ENCODE measurements at places on chromosomes 6 and 20.

GRCh38 chr6:8335381-8335780, 100.0 kb downstream of the SLC35B3 start:
- no peak for DNase-seq

DNA sequence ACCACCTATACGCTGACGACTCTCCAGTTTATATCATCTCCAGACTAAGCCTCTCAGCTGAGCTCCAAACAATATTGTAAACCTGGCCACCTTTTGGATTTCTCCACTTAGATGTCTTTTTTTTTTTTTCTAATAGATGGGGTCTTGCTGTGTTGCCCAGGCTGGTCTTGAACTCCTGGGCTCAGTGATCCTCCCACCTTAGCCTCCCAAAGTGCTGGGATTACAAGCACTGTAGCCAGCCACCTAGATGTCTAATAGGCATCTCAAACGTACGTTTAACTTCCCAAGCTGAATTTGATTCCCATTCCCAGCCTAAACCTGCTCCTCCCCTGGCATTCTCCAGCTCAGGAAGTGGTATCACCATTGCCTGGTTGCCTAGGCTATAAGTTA, 5.2 kb downstream of the DDR1 start:
- no peak for DNase-seq

DNA sequence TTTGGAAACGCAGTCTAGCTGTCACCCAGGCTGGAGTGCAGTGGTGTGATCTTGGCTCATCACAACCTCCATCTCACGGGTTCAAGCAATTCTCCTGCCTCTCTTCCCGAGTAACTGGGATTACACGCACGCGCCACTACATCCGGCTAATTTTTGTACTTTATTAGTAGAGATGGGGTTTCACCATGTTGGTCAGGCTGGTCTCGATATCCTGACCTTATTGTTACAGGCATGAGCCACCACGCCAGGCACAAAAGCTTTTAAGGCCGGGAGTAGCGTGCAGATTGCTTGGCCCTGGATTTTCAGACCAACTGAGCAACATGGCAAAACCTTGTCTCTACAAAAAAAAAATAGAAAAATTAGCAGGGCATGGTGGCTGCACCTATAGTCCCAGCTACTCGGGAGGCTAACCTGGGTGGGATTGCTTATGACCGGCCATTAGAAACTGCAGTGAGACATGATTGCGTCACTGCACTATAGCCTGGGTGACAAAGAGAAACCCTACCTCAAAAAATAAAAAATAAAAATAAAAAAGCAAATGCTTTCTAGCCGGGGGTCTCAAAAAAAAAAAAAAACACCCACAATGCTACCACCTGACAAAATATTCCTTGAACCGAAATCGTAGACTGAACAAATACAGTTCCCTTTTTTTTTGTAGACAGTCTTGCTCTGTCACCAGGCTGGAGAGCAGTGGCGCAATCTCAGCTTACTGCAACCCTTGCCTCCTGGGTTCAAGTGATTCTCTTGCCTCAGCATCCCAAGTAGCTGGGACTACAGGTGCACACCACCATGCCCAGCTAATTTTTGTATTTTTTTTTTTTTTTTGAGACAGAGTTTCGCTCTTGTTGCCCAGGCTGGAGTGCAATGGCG, 15.0 kb downstream of the RBM39 start:
- no peak for DNase-seq

- no peak for DNase-seq
These were observed 18.0 kb upstream of the GSTA3 start for GRCh38 chr6:52927451-52927850.

DNA sequence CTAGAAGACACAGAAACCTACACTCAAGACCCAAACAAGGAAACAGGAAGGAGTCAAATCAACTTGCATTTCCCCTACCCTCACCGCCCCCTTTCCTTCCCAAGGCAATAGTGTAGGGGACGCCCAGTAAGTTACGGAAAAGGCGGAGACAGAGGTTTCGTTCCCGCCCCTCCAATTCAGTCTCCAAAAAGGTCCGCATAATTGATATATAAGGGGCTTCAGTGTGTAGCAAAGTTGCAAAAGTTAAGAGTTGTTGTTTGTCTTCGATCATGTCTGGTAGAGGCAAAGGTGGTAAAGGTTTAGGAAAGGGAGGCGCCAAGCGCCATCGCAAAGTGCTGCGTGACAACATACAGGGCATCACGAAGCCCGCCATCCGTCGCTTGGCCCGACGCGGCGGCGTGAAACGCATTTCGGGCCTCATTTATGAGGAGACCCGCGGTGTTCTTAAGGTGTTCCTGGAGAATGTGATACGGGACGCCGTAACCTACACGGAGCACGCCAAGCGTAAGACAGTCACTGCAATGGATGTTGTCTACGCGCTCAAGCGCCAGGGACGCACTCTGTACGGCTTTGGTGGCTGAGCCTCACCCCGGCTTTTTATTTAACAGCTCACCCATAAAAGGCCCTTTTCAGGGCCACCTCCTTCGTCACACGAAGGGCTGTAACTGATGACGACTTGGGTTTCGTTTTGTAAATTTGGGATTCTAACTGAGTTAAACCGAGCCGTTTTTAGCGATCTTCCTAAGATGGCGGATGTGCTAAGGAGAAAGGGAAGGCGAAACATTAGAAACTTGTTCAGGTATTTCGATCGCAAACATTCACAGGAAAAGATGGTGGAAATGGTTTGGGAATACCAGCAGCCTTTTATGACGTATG, 124.6 kb upstream of the BTN3A2 start:
- peak; percentile 32 for DNase-seq

GRCh38 chr6:56065408-56065807, 182.0 kb downstream of the COL21A1 start:
- DNase-seq, result no peak

DNA sequence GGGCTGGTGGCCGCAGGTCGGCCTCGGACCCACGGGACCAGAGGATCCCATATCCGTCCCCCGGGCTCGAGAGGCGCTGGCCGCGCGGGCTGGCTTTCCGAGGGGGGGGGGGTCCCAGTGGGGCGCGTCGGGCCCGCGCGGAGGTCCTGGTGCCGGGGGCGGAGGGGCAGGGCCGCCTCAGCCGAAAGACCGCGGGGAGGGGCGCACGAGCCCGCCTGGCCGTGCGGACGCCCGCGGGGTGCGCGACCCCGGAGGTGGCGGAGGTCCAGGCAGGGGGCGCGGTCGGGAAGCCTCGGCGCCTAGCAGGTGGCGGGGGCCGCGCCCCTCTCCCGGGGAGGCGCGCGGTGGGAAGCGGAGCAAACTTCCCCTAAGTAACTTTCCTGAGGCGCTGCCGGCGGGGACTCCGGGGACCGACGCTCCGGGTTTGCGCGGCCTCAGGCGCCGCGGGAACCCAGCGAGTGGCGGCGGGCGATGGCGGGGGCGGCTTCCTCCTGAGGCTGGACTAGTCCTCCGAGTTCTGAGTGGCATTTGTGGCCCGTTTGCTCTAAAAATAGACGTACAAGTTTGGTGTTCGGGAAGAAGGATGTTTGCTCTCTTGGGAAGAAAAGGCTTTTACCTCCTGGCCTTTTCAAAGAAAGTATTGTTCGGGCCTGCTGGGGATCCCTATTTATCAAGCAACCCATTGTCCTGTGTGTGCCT, 26.5 kb upstream of the BTBD3 start:
- no peak for DNase-seq

- no peak for DNase-seq
These were observed 29.9 kb upstream of the PRDM1 start for GRCh38 chr6:106056060-106056745.

DNA sequence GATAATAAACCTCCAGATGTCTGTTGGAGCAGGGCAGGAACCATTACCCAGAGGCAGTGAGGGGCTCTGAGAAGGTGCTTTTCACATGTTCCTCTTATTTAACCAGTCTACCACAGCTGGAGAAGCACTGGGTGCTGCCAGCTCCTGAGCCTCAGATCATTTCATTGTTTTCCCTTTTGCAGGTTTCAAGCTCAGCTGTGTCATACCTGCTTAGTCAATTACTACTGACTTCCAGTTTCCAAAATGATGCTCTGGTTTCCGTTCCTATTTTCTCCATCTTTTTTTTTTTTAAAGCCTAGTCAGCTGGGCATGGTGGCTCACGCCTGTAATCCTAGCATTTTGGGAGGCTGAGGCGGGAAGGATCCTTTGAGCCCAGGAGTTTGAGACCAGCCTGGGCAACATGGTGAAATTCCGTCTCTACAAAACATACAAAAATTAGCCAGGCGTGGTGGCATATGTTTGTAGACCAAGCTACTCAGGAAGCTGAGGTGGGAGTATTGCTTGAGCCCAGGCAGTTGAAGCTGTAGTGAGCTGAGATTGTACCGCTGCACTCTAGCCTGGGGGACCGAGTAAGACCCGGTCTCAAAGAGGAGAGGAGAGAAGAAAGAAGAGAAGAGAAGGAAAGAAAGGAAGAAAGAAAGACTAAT, 6.7 kb downstream of the FLOT1 start:
- DNase-seq, result no peak

DNA sequence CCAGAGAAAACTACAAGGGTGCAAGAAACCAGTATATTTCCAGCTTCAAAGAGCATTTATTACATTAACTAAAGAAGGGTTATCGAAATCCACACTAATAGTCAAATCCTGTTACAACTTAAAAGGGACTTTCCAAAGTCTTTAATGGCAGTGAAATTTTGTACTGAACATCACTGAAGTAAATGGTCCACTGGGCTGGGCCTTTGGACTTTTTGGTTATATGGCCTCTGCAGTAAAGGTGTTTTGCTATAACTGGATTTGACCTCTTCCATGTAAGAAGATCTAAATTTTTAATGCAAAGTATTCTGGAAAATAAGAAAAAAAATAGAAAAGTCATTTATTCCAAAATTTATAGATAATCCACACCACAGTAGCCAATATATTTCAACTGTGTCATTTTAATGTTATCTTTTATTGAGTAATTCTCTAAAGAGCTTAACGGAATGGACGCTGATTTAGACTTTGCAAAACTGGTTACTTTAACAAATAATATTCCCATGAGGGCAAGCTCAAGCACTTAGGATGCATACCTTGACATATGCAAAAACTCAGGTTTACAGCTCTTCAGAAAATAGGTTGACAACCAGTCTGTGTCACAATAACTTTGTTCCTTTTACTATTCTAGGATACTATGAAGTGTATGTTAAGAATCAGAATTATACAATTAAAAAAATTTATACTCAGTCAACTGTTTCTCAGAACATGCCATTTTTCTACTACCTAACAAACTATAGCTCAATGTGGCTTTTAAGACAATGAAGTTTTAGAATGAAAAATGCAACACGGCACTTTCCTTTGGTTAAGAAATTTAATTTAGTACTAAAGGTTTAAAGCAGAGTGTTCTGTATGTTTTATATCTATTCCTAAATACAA, 7.0 kb downstream of the RBM39 start:
- no peak for DNase-seq

DNA sequence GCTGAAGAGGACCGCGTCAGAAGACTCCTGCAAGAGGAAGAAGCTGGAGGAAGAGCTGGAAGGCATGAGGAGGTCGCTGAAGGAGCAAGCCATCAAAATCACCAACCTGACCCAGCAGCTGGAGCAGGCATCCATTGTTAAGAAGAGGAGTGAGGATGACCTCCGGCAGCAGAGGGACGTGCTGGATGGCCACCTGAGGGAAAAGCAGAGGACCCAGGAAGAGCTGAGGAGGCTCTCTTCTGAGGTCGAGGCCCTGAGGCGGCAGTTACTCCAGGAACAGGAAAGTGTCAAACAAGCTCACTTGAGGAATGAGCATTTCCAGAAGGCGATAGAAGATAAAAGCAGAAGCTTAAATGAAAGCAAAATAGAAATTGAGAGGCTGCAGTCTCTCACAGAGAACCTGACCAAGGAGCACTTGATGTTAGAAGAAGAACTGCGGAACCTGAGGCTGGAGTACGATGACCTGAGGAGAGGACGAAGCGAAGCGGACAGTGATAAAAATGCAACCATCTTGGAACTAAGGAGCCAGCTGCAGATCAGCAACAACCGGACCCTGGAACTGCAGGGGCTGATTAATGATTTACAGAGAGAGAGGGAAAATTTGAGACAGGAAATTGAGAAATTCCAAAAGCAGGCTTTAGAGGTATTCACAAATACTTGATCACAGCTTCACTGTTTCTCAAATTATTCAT, 8.9 kb upstream of the SNRNP48 start:
- no peak for DNase-seq

- no peak for DNase-seq
These were observed 795 bp downstream of the MMP24OS start for GRCh38 chr20:35277127-35277526.

GRCh38 chr6:40611912-40612311, 24.7 kb upstream of the LRFN2 start:
- DNase-seq, result no peak

- peak; percentile 52 for DNase-seq
These were observed 338 bp downstream of the UTRN start for GRCh38 chr6:144285548-144285797.

DNA sequence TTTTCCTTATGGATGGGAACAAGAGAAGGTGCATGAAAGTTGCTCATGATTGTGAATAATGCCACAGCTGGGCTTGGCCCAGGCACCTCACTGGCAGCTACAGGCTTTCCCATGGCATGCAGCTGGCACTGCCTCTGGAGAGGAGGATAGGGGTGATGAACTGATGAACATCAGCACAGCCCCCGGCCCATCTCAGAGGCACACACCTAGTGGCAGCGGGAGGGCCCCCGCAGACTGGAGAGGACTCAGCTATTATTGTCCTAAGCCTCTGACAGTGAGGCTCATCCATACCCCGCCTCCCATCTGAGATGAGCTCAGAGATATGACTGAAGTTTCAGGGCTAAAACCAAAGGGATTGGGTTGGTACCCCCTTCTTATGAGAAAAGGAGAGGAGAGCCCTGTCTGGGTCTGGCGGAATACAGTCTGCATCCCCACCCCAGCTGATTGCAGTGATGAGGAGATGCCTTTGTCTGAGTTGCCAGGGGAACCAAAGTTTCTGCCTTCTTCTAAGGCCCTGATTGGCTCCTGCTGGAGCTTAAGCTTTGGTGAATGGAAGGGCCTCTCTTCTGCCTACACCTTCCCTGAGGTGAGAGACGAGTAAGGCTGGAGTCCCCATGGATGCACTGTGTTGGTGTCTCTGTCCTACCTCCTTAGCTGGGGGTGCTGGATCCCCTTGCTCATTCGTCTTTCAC, 27.6 kb upstream of the EPB41L1 start:
- no peak for DNase-seq

DNA sequence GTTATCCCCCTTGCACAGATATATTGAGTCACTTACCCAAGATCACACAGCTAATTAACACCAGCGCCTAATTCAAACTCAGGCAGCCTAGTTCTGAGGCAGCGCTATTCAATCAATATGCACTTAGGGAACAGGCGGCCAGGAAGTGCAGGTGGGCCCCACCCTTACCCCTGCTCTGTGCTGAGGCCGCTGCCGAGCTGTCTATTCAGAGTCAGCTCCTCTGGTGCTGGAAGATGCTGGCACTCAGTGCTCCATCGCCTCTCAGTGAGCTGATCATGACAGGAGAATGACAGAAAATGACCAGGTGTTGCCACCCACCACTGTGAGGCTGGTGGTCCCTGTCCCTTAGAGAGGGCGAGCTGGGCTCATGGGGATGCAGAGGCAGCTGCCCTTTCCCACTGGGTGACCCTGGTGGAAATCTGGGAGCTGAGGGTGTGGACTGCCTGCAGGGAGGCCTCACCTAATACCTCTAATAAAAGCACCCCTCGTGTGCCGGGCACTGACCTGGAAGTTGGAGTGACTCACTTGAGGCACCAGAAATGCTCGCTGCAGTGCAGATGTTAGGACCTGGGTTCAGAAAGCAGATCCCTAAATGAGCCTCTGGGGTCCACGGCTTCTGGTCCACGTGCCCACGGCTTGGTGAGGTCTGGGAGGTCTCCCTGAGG, 42.5 kb upstream of the CD93 start:
- DNase-seq, result no peak
